ENCODE measurements at places on chromosomes 5 and 9.

DNA sequence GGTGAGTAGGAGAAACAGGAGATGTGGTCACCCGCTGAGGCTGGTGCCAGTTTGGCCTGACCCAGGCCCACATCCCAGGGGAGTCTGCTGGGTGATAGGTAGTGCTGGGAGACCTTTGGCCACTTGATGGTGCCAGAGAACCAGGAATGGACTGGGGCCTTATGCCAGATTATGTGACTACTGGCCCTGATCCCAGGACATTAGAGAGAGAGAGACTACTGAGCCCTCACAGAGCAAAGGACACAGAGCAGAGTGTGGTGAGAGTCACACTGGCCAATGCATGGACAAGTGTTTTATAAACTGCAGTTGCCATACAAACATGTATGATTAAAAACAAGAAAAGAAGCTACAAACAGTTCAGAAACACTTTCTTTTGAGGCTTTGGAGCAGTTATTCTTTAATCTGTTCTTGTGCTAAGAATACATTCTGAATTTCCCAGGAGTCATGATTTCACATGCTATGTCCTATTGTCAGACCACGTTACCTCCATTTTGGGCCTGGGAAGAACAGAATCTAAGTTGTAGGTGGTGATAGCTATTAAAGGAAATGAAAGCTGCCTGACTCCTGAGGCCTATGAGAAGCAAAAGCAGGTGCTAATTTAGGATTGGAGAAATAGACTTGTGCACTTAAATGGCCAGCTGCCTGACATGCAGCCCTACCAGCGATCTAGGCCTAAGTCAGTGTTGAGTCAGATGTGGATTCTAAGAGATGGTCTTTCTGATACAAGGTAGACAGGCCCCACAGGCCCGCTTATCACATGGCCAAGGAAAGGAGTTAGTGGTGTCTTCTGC lies 32.6 kb upstream of the TMOD1 start:
- DNase-seq: peak; percentile 79

- no peak for DNase-seq
Measured at GRCh38 chr5:116964438-116964837, 389.8 kb upstream of the SEMA6A start.

DNA sequence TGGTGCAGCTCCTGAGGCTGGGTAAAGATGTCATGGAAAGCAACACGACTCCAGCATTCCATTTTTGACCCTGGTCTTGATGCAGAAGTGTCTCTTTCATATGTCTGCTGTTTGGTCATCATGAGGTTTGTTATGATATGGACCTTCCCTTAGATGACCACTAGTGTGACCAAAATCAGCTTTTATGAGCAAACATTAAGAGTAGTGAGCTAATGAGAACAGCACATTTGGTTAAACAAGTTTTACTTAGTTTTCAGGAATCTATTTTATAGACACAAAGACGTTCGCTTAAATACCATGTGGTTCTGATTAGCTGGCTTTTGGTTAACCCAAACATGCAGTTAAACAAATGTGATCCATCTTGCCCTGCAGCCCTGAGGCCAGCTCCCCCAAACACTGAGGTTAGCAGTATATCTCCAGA lies 56.7 kb upstream of the ACTBL2 start:
- no peak for DNase-seq

DNA sequence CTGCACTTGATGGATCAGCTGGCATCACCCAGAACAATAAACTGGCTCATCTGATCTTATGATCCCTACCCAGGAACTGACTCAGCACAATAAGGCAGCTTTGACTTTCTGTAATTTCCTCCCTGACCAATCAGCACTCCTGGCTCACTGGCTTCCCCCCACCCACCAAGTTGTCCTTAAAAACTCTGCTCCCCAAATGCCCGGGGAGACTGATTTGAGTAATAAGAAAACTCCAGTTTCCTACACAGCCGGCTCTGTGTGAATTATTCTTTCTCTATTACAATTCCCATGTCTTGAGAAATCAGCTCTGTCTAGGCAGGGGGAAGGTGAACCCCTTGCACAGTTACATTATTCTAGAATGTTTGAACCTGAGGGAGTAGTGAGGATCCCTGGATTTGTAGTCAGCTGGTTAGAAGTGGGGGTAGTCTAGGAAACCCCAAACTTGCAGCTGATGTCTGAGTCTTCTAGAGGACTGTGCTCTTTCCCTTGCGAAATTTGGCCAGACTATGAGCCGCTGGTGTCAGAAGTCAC lies 111.7 kb upstream of the NEK6 start:
- DNase-seq: peak; percentile 34

DNA sequence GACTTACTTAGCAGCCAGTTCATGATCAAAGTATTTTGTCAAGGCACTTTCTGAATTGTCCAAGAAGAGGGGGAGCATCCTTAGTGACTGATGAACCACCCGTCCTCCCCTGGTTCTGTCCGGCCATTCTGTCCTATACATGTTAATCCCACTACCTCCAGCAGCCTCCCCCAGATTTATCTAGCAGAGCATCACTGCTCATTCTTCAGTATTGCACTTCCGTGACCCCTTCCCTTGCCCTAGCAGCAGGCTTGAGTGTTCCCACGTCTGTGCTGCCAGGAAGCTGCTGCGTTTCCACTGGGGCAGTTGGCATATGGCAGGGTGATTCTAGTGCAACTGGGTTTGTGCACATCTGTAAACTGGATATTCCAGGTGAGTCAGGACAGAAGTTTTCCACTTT lies 4.5 kb downstream of the GLDC start:
- DNase-seq: no peak

- no peak for DNase-seq
Measured at GRCh38 chr5:139795074-139796001, at the start of gene PSD2. PSD2 (plus strand) TSS chr5:139795808; CDS start chr5:139809441, 13,633 bp downstream.

GRCh38 chr9:91043811-91044175 lies 242.2 kb downstream of the SYK start:
- no peak for DNase-seq

DNA sequence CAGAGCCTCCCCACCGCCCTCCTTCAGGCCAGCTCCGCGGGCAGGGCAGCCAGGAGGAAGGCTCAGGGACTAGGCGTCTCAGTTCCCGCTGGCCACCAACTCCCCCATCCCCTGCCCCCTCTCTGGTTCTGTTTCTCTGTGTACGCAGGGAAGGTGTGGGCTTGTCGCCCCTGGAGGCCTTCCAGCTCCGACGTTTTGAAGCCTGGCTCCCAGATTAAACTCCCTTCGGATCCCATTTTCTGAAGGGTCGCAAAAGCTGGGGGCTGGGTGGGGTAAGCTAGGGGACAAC lies 346 bp downstream of the ATOX1 start:
- no peak for DNase-seq

DNA sequence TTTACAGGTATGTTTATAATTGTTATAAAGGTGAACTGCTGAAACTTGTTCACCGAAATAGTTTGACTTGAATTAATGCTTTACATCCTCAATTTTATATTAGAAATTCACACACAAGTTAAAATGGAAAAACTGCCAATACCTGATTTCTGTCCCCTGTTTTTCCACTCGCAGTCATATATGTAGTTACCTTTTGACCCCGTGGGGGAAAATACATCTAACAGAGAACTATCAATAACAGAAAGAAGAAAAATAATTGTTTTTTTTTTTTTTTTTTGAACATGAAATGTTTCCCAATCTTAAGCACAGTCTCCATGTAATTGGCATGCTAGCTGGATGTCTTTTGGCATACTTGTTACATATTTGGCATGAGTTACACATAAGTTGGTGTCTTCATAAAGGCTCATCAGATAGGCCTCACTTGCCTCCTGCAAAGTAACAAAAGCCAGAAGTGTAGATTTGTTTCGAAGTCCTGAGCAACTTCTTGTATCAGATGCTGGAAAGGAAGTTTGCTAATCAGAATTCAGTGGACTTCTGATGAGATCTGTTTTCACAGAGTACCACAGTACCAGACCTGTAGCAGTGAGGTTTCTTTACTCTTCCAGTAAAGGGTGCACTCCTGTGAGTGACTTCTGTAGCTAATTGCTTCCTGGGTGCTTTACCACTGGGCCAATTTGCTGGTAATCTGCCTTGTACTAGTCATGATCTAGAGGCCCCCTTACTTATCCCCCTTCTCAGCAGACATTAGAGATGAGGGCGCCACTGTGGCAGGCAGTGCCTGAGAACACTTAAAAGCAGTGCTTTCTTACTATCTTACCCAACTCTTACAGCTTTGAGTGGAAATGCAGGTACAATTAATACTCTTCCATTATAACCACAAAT lies 36.2 kb upstream of the CXXC5 start:
- peak; percentile 45 for DNase-seq

DNA sequence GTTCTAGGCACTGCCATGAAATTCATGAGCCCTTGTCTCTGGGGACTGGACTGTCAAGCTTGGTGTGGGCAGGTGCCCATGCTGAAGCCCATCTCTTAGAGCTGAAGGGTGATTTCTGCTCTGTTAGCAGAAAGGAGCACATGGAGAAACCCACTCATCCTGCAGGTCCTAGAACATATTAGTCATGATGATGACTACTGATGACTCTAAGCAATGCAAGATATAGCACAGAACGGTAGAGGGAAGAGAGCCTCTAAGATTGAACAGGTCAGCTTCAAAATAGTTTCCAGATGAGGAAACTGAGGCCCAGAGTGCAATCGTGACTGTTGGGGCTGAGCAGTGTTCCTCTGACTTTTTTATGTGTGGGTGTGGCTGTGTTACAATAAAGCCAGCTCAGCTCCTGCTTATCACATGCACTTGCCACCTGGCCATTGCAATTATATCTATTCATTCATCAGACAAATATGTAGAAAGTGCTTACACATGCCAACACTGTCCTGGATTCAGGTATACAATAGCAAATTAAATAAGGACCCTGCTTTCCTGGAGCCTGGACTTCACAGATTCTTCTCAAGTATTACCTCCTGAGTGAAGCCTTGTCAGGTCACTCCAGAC lies 140.2 kb upstream of the BRINP1 start:
- DNase-seq: no peak

DNA sequence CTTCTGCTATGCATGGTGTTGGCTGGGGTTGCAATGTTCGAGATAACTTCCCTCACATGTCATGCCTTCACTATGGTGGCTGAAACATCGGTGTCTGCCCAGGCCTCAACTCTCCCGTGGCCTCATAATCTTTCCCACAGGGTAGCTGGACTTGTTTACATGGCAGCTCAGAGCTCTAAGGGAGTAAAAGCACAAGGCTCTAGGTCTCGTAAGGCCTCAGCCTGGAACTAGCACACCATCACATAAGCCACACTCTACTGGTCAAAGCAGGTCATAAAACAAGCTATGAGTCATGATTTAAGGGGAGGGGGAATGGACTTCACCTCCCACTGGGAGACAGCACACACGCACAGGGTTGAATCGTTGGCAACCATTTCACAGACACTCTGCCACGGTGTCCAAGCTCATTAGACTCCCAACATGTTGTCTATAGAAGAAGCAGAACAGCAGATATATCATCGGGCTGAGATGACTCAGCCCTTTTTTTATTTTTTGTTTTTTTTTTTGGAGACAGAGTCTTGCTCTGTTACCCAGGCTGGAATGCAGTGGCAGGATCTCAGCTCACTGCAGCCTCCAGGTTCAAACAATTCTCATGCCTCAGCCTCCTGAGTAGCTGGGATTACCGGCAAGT lies 66.8 kb upstream of the IL17B start:
- peak; percentile 98 for DNase-seq

DNA sequence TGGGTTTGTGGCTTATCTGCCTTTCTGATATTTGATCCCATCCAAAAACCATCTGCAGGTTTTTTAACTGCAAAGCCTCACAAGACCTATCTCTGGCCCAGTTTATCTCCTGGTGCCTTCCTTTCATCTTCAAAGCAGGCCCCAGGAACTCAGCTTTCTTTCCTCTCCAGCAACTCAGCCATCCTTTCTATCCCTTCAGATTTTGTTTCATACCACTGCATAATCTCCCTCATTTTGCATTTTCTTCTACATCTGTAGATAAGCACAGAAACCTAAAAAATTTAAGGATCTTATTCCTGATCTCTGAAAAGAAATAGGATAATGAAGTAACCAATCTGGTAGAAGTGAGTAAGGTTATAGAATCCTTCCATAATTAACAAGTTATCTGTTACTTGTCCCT lies 19.5 kb upstream of the ERCC6L2 start:
- no peak for DNase-seq

GRCh38 chr9:69380811-69381210 lies 55.8 kb downstream of the ENTREP1 start:
- DNase-seq: peak; percentile 28

DNA sequence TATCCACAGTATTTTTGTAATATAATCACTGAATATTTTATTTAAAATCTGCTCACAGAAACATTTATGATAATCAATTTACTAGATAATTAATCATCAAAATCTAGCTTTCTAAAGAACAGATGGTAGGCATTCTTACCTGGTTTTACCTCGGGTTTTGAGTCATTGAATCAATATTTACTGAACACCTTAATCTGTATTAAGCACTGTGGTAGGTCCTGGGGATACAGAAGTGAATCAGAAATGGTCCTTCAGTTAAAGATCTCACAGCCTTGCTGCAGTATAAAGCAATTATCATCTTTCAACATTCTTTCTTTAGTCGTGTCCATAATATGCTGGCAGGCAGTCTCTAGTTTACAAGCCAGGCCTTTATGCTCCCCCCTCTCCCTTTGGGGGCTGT lies 2.0 kb upstream of the MEIKIN start:
- no peak for DNase-seq

GRCh38 chr5:90968319-90968718 lies 409.7 kb downstream of the ADGRV1 start:
- DNase-seq: no peak

- DNase-seq: no peak
Measured at GRCh38 chr9:136244122-136244968, 1.3 kb downstream of the QSOX2 start.

DNA sequence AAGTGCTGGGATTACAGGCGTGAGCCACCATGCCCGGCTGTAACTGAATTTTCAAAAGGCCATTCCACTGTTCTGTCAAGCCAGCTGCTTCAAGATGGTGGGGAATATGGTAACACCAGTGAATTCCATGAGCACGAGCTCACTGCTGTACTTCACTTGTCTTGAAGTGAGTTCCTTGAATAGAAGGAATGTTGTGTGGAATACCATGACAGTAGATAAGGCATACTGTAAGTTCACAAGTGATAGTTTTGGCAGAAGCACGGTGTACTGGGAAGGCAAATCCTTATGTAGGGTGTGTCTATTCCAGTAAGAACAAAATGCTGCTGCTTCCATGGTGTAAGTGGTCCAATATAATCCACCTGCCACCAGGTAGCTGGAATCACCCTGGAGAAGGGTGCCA lies 6.6 kb upstream of the PRXL2C start:
- peak; percentile 21 for DNase-seq

GRCh38 chr5:143041972-143042770 lies 272.0 kb downstream of the ARHGAP26 start:
- peak; percentile 33 for DNase-seq

GRCh38 chr5:1315709-1316587 lies 21.1 kb upstream of the TERT start:
- peak; percentile 3 for DNase-seq

GRCh38 chr9:119963798-119964372 lies 594.6 kb upstream of the BRINP1 start:
- DNase-seq: peak; percentile 70

- DNase-seq: peak; percentile 84
Measured at GRCh38 chr9:127347831-127348776, 48.9 kb upstream of the SLC2A8 start.

DNA sequence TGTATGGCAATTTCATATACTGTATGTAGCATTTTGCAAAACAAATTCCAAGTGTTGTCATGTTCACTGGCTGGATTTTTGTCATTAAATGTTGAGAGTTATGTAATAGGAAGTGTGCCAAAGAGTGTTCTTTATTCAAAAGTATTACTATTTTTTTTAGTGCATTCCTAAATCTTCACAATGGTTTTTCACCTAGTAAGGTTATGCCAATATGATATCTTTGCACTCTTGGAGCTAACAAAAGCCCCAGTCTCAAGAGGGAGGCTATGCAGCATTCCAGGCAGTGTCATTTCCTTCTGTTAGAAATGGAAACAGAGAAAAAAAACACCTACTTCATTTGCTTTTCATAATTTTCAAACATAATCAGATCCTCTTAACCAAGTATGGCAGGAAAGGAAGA lies 5.1 kb upstream of the SSBP2 start:
- DNase-seq: peak; percentile 60
